DMS79 (cell line): ENCODE measurements at places on chromosomes 1 and 21.
A peak's percentile ranks its signal among the peaks of the same experiment; 100 is the strongest.

- peak; percentile 12 for DNase-seq
Measured at GRCh38 chr1:71080230-71080738, 551 bp downstream of the ZRANB2 start.

DNA sequence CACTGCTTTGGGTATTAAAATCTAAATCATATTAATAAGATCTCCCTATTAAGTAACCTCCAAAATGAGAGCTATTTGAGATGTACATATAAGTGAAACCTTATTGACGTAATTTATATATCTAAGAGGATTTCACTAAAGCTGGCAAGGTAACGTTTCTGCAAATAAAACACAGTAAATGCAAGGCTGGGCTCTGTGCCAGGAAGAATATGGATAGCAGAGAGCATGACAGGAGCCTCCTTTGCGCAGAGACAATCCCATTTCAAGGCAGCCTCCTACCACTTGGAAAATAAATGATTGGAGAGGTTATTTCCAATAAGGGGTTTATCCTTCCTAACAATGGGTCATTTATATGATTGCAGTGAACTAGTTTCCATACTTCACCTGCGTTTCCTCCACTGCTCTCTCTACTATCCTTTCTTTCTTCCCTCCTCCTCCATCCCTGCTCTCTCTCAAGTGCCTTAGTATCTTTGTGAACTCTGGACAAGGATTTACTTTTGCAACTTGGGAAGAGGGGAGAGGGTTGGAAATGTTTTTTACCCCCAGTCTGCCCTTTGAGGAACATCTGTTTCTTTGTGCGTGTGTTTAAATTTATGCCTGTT lies 3.0 kb upstream of the NFIA start:
- peak; percentile 50 for DNase-seq

GRCh38 chr1:109094377-109094803 lies 3.8 kb downstream of the TMEM167B start:
- DNase-seq = no peak

- no peak for DNase-seq
Measured at GRCh38 chr1:154198756-154199562, 7.1 kb upstream of the TPM3 start.

- DNase-seq = no peak
Measured at GRCh38 chr1:89360716-89361115, 3.1 kb upstream of the GBP6 start.

GRCh38 chr1:171446386-171446785 lies 38.9 kb upstream of the PRRC2C start:
- DNase-seq = no peak

DNA sequence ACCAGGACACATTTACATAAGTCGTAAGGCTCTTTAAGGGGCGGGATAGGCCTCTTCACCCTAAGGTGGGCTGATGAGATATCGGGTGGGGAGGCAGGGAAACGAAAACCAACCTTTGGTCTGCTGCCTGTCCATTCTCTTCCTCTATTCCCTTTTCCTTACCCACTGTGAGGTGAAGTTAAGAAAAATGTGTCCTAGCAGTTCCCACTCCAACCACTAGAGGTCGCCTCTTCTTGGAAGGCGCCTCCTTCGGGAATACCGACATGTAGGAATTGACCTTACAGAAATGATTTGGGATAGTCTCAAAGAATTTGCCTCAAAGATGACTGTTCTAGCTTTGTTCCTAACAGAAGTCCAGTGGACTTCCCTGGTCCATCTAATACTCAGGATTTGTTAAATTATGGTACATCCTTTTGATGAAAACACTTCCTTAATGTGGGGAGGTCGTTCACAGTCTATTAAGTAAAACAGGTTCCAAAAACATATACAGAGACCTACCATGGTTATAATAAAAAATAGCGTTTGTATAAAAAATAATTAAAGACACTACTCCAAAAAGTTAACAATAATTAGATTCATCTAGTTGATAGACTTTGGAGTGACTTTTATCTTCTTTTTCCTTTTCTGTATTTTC lies 14.1 kb downstream of the AZIN2 start:
- no peak for DNase-seq

DNA sequence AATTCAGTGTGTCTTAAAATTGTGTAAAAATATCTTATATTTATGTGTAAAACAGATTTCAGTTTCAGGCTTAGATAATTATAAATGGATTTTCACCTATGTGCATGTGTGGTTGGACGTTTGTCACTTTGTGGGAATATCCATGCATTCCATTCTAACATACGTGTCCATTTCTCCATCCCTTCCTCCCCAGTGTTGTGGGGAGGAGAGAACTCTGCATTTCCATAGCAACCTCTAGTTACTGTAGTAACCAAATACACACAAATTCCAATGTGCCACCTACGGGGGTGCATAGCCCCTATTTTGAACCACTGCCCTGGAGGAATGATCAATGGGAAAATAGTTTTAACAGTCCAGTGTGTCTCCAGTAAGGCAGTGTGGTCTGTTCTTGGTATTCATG lies 79.0 kb downstream of the RASAL2 start:
- no peak for DNase-seq

- DNase-seq = no peak
Measured at GRCh38 chr21:15289896-15290841, 225.4 kb upstream of the NRIP1 start.

DNA sequence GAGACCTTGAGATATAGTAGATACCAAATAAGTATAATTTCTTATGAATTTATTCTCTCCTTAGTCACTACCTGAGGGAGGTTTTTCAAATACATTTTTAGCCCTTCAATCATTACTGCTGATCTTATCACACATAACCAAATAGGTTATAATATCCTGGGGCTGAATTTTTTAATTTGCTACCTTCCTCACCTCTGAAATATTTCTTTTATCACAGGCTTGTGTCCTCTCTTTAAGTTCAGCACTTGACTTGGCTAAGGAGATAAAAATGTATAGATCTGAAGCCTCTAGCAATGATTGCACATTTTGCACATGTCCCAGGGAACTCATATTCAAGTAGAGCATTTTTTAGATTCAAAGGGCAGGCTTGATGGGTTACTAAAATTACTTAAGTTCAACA lies 23.1 kb downstream of the CFH start:
- no peak for DNase-seq

DNA sequence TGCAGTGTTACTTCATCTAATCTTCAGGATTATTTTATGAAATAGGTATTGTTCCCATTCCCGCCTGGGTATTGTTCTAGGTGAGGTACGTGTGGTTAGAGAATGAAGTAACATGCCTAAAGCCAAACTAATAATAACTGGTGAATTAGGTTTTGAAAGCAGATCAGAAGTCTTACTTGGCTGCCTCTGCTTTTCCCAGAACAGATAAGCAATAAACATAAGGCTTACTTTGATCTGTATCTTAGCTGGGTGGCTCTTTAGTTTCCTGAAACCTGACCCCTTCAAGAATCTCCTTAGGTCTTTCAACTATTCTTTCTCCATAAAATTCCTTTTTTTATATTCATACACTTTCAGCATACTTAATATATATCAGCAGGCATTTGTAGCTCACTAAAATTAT lies 65.3 kb downstream of the VAV3 start:
- DNase-seq = no peak
